NT2/D1 (cell line): ENCODE measurements at places on chromosomes 1 and 21.
A peak's percentile ranks its signal among the peaks of the same experiment; 100 is the strongest.

DNA sequence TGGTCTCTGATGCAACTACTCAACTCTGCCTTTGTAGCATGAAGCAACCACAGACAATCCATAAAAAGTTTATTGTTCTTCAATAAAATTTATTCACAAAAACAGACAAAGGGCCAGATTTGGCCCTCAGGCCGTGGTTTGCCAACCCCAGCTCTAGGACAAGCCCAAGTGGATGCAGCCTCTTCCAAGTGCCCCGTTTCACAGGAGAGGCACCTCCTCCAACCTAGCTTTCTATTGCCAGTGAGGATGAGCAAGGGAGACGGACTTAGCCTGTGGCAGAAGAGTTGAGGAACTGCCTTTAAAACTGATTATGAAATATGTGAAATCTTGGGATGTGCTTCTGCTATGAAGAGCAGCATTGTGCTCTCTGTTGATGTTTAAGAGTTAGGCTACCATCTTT is 105.4 kb downstream of the PSMG1 start:
- DNase-seq = no peak

DNA sequence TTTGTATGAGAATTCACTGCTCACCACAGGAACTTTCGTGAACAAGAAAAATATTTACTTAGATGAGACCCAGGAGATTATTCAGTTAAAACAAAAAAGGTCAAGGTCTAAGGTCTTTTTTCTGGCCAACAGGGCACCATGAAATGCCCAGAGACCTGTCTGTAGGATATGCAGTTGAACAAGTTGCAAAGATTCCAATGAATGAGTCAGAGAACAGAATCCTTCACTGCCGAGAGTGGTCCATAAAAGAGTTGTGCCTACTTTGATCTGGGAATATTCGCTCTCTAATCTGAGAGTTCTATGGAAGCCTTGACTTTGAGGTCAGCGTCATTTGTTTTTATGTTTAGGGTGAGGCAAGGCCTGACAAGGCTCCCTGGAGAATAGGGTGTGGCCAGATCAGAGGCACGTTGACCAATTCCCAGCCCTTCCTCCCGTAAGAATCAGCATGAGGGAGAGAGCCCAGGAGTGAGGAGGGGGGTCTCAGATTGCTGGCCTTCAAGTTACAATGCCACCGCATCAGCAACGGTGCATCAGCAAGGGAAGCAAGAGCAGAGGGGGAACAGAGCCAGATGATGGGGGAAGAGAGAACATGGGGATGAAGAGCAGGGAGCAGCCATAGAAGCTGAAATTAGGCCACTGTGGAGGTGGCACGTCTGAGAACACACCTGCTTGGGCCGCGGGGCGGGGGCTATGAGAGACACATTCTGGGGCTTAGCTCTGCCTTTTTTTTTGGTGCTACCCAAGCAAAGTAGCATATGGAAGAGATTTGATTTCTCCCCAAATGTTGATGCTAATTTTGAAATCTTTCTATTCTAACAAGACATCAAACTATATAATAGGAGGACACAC is 206.4 kb upstream of the RAB4A start:
- DNase-seq = no peak

DNA sequence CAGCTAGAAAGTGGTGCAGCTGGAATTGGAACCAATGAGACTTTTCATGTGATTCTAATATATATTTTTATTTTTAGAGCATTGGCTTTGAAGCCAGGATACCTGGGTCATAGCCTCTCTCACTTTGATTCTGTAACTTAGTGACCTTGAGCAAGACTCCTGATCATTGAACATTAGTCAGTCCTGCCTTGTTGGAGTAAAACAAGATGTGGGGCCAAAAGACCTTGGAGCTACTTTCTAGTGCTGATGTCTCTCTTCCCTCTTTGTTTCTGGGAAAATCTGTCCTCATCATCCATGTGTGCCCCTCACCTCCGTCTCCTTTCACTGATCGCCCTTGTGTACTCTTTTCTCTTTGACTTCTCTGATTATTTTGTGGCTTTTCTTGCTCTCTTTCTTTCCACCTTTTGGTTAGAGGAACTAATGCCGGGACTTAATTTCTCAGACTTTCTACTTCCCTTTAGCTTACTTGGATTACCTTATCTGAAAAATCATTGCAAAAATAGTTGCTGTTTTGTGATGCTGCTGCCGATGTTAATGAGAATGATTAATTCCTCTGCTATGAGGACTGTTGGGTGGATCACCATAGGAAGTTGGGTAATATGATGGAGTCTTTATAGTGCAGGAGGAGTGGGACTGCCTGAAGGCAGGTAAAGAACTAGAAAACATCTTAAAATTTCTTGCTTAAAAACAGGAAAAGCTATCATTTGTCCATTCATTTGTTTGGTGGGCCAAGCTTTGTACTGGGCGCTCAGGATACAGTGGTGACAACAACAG is 72.0 kb downstream of the NOS1AP start:
- DNase-seq = no peak

GRCh38 chr1:223710179-223711133 is 1.9 kb upstream of the CAPN2 start:
- no peak for DNase-seq

DNA sequence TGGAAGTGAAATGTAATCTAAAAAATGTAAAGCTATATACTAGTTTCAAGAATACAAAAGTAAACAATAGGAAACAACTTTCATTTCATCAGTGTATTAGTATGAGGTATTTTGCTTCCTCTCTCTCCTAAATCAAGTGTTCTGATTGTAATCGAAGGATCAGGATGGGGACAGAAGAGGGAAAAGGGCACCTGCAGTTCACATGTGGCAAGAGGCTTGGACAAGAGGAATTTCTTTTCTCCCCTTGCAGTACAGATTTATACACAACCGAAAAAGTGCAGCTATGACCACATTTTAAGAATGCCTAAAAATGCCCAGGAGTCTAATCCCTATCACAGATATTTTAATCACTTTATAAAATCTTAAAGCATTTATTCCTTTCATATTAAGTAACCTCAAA is 63.7 kb downstream of the NRIP1 start:
- DNase-seq = no peak

- no peak for DNase-seq
Measured at GRCh38 chr1:18574754-18575153, 55.9 kb upstream of the PAX7 start.

GRCh38 chr1:182003953-182004586 is 57.4 kb downstream of the ZNF648 start:
- DNase-seq = no peak

DNA sequence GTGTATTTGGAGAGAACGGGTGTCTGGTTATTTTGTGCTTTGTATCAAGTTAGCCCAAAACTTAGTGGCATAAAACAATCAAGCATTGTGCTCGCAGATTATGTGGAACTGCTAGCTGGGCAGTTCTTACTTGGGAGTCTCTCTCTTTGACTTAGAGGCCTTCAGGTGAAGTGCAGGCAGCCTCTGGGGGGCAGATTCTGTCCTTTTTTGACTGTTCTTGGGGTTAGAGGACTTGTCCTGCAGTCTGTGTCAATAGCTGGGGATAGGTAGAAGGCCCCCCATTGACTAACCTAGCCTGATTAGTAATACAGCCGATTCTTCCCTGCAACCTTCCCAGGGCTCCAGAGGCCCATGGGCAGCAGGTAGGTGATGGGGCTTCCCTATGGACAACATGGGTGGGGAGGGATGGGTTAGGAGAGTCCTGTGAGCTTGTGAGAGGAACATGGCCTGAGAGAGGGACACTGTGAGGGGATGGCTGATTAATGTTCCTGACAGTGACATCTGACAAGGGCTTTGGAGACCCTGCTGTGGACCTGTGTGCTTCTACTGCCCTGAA is 37.2 kb upstream of the ACOT11 start:
- DNase-seq = no peak

- no peak for DNase-seq
Measured at GRCh38 chr1:206097381-206097780, 19.8 kb downstream of the AVPR1B start.

GRCh38 chr21:16071092-16071491 is 341.3 kb downstream of the USP25 start:
- DNase-seq = no peak

- DNase-seq = peak; percentile 75
Measured at GRCh38 chr1:36224537-36225282, 467 bp downstream of the THRAP3 start.

DNA sequence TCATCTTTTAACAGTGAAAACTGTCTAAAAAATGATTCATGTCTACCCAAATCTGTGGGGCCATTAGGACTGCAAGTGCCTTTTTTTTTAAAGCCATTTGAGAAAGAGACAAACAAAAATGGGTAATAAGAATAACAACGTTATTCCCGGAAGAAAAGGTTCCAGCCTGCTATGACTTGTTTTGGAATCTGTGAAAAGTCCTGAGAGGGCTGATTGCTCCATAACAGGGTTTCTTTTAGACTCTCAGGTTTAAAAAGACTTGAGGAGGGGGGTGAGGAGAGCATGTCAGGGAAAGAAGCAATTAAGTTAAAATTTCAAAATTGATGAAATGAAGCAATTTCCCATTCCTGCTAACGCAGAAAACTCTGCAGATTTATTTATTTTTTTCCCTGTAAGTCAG is 56.4 kb downstream of the CACHD1 start:
- no peak for DNase-seq

GRCh38 chr21:36080386-36080785 is 10.6 kb downstream of the CBR1 start:
- DNase-seq = no peak

GRCh38 chr21:27423906-27424595 is 457.2 kb upstream of the ADAMTS5 start:
- peak; percentile 93 for DNase-seq

GRCh38 chr1:209595599-209596285 is 12.2 kb downstream of the CAMK1G start:
- DNase-seq = no peak

GRCh38 chr1:48242141-48242736 is 19.7 kb downstream of the SLC5A9 start:
- no peak for DNase-seq

- DNase-seq = no peak
Measured at GRCh38 chr1:92752719-92753118, 32.2 kb downstream of the EVI5 start.

DNA sequence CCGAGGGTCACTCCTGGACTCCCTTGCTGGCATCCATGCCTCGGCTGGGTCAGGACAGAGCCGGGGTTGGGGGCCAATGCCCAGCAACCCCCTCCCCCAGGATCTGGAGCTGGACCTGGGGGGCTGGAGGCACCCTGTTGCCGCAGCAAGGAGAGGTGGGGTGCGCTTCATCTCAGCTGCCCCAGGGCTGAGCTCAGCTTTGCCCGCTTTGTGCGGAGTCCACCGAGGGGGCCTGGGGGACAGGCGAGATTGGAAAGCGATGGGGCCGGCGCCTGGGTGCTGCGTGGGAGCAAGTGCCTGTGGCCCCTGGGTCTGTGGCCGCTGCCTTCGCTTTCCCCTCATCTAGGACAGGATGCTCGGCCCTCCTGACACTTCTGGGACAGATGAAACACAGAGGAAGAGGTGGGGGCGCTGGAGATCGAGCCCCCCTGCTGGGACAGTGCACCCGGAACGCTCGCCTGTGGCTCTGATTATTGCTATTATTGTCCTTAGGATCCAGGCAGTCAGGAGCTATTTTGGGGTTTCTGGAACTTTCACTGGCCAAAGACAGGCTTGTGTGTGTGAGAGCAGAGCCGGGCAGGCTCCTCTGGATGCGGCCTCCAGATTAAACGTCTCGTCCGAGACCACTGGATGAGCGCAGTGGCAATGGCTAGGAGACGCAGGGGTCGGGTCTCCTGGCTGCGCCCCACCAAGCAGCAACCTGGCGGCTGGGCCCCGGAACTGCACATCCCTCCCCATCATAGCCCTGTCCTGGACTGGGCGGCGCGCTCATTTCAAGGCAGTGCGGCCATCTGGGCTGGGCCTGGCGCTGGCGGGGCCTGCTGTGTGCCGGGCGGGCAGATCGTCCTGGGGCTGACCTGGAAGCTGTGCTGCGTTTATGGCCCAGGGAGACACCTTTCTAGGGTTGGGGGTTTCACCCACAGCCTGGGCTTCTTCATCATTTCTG is 13.8 kb downstream of the PRDM16 start:
- no peak for DNase-seq

DNA sequence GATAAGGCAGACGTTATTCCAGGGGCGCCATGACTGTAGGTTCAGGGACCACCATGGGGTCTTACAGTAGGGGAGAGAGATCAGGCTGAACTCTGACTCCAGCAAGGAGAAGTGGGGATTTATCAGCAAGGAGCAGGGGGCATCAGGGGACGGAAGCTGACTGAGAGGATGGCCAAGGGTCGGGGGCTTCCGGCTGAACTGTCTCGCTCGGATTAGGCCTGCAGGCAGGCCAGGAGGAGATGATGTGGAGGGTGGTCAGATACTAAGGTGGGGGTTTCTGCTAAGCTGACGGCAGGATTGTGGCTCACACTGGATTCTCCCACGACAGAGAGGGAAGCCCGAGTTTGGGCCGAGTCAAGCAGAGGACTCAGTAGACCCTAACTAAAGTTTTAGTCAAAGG is 186.9 kb upstream of the VAMP3 start:
- no peak for DNase-seq

DNA sequence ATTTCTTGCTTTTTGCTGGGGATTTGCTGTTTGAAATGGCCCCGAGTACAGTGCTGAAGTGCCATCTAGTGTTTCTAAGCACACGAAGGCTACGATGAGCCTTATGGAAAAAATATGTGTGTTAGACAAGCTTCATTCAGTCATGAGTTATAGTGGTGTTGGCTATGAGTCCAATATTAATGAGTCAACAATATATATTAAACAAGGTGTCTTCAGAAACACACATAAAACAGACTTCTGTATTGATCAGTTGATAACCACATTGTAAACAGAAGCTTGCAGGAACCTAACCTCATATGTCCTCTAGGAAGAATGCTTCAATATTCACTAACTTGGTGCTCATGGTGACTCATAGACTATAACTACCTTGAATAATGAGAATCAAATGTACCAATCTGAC is 1.7 kb upstream of the GJB5 start:
- no peak for DNase-seq

GRCh38 chr1:69126796-69127195 is 440.9 kb upstream of the LRRC7 start:
- DNase-seq = no peak

GRCh38 chr1:185646202-185646683 is 87.9 kb upstream of the HMCN1 start:
- peak; percentile 94 for DNase-seq
